ENCODE measurements at places on chromosomes 3 and 15.

- no peak for DNase-seq
Measured at GRCh38 chr3:180018543-180018942, 18.2 kb downstream of the PEX5L start.

DNA sequence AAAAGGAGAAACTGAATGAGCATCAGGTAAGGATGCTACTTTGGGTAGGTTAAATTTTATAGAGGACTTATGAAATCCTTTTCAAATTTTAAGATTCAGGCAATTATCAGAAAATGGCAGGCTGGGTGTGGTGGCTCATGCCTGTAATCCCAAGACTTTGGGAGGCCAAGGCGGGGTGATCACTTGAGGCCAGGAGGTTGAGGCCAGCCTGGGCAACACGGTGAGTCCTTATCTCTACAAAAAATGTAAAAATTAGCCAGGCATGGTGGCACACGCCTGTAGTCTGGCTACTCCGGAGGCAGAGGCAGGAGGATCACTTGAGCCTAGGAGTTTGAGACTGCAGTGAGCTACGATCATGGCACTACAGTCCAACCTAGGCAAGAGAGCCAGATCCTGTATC, 23.1 kb downstream of the DCUN1D1 start:
- DNase-seq = no peak

DNA sequence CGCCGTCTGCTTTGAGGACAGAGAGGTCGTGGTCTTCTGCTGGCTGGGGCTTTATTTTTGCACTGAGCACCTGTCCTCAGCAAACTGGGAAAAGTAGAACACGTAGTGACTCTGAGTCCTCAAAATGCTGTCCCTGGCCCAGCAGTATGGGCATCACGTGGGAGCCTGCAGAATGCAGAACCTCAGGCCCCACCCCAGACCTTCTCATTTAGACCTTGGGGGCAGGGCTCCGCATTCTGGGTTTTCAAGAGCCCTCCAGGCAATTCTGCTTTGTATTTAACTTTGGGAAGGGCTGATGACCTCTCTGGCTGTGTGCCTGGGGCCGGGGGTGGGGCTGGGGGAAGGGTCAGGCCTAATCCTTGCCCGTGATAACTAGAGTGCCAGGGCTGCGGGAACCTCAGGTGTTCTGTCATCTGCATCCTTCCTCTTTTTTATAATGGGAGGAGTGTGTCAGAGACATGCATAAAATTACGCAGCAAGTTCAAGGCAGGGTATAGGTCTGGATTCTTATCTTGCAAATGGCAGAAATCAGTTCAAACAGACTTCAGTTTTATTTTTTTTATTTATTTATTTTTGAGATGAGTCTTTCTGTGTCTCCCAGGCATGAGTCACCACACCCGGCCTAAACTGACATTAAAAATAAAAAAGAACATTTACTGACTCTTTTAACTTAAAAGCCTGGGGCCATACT, 11.1 kb downstream of the SLC6A6 start:
- DNase-seq = no peak

- no peak for DNase-seq
Measured at GRCh38 chr3:39577541-39577940, 110.1 kb downstream of the MOBP start.

DNA sequence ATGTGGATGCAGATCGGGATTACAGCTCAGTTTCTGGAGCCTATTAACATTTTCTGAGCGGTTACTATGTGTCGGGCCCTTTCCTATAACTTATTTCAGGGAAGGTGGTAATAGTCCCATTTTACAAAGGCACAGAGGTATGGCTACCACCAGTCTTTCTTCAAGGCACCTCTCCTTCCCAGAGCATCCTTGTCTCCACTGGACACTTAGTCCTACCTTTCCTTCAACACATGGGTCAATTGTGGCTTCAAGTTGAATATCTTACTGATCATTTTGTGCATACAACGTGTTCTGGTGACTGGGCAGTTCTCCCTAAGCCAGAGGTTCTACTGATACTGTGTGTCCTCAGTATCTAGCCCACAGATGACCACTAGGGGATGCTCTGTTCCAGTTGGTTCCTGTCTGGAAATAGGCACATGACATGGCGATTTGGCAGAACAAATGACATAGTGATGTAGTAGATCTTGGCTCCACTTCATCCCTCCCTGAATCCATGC, 60.7 kb upstream of the CMTM8 start:
- DNase-seq = peak; percentile 21

DNA sequence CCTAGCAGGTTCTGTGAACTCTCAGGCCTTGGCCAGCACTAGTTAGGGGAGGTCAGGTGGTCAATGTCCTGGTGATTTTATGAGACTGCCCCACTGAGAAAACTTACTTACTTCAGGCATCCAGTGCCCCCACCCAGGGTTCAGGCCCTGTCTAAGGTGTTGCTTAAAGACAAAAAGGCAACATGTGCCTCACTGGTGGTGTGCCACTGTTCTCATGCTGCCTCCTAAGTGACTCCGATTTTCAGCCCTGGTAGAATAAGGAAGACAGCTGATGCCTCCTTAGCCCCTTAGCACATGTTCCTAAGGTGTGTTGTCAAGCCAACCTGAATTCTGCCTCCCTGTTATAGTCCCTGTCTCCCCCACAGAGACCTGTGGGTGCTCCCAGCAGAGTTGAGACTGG, 5.3 kb downstream of the RBM15B start:
- no peak for DNase-seq

GRCh38 chr15:29140475-29141307, 128.9 kb downstream of the NSMCE3 start:
- DNase-seq = no peak

DNA sequence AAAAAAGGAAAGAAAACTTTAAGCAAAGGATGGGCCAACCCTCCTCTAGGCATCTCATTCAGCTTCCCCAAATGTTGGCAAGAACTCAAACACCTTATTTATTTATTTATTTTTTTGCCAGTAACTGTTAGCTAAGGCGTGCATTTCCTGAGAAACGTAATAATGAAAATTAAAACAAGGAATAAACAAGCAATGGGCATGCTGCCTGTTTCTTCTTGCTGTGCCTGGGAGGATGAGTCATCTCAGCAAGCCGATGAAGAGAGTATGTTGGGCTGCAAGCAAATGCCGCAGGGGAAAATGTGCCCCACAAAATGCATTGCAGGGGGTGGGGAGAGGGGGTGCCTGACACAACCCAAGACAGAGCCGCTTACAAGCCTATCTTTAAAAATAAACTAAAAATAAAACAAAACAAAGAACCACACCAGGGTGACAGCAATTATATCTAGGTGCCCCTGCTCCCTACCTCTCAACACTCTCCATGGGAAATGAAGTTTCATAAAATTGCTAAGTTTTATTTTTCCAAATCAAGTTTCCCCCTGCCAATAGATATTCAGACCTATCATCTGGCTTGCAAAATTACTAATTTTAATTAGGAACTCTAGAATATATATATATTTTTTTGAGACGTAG, 40.3 kb downstream of the EIF4E3 start:
- no peak for DNase-seq

GRCh38 chr15:84603630-84604379, 3.0 kb downstream of the ZSCAN2 start:
- DNase-seq = no peak

GRCh38 chr3:59153648-59154047, 103.8 kb upstream of the CFAP20DC start:
- DNase-seq = no peak

GRCh38 chr3:194251461-194251860, 99.7 kb downstream of the CPN2 start:
- no peak for DNase-seq

DNA sequence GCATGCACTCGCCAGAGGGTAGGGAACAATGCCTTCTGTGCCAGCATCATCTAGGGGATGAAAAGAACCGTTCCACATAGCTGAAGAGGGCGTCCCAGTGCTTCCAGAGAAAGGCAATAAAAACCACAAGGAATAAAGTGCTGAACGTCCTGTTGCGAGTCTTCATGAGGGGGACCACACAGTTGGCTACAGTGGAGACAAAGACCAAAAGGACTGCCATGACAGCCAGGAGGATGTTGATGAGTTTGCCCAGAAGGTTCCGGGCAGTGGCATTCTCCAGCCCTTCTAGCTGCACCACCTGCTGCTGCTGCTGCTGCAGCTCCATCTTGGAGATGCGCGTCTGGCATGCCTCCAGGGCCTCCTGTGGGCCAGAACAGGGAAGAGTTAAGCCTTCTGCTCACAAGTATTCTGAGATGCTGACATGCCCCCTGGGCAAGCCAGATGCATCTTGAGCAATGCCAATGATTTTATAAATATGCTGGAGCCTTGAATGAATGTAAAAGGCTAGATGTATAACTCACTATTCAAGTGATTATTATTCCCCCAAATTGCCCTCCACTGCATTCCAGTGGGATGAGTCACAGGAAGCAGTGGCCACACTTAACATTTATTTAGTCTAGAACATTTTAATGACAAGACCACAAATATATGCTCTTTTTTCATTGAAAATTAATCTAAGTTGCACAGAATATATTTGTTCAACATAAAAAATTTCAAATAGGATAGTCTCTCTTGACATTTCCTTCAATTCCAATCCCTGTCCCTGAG, 45.1 kb upstream of the PLXND1 start:
- DNase-seq = no peak

GRCh38 chr3:129046732-129047552, 13.6 kb upstream of the GP9 start:
- DNase-seq = no peak

GRCh38 chr3:191094057-191094845, 104.8 kb upstream of the OSTN start:
- DNase-seq = no peak

DNA sequence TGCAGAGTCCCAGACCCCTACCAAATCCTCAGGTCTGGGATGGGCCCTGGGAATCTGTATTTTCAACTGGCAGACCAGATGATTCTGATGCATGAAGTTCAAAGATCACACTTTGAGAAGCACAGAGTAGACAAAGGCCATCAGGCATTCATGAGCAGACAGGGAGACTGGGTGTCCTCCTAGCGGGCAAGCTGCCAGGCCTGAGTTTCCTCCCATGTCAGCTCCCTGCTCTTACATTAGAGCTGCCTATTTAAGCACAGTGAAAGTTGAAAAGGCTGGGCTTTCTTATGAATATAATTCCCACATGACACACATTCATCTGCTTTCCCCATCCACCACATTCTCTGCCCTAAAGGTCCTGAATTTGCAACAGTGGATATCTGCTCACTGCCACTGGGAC, 14.0 kb downstream of the CAPN3 start:
- DNase-seq = no peak

DNA sequence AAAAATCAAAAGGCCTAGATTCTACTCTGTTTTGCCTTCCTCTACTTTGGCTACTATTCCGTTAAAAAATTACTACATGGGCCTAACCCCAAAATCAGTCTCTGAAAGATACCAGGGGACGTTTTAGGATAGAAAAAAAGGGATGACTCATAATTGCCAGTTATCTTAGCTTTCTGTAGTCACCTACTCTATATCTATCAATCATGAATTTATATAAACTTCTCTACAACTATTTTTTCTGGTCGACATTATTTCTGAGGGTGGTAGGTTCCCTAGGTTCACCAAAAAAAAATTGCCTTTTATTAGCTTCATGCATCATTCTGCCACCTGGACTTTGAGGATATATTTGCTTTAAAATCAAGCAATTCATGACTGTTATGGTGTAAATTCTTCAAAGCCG, 36.5 kb downstream of the RAF1 start:
- DNase-seq = no peak

GRCh38 chr3:105493305-105493892, 126.7 kb downstream of the ALCAM start:
- no peak for DNase-seq

GRCh38 chr3:134881305-134881704, 86.2 kb downstream of the EPHB1 start:
- no peak for DNase-seq

- no peak for DNase-seq
Measured at GRCh38 chr15:27742751-27743477, 356.2 kb downstream of the OCA2 start.

- no peak for DNase-seq
Measured at GRCh38 chr3:42892169-42892568, 13.8 kb upstream of the ZNF662 start.

GRCh38 chr3:134693804-134694203, 43.0 kb upstream of the KY start:
- no peak for DNase-seq

DNA sequence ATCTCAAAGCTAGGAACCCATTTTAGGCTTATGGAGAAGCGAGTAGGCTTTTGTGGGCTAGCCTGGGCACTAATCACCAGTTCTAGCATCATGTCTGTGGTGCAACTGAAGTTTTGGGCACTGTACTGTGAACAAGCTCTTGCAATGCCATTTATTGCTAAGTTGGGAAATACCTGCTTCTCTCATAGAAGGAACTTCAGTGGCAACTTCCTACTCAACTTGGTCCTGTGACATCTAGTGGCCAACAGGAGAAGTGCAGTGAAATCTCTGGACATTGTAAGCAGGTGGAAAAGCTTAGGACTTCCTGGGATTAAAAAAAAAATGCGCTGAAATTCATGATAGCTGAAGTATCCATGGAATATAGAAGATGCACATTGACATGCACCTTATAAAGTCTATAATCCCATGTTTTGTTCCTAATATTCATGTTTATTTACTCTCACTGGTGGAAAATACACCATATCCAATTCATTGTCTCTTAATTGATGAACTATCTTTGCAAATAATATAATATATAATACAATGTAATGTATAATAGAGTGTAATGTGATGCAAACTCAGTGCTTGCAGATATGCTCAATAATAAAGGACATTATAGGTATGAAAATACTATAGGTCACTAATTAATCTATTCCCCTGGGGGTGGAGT, 6.5 kb upstream of the ALDH1A3 start:
- DNase-seq = no peak

GRCh38 chr3:34277110-34277509, 478.7 kb downstream of the PDCD6IP start:
- DNase-seq = no peak
